Activated T-cell treated with anti-CD3 and anti-CD28 coated beads, Interleukin-2, amount 50 U/mL, for 4 hours (primary cell): ENCODE measurements at places on chromosomes 4 and X.

- DNase-seq = no peak
These were observed 154.4 kb upstream of the NOCT start for GRCh38 chr4:138861135-138861534.

GRCh38 chr4:169250796-169251195 lies 20.0 kb downstream of the SH3RF1 start:
- no peak for DNase-seq

DNA sequence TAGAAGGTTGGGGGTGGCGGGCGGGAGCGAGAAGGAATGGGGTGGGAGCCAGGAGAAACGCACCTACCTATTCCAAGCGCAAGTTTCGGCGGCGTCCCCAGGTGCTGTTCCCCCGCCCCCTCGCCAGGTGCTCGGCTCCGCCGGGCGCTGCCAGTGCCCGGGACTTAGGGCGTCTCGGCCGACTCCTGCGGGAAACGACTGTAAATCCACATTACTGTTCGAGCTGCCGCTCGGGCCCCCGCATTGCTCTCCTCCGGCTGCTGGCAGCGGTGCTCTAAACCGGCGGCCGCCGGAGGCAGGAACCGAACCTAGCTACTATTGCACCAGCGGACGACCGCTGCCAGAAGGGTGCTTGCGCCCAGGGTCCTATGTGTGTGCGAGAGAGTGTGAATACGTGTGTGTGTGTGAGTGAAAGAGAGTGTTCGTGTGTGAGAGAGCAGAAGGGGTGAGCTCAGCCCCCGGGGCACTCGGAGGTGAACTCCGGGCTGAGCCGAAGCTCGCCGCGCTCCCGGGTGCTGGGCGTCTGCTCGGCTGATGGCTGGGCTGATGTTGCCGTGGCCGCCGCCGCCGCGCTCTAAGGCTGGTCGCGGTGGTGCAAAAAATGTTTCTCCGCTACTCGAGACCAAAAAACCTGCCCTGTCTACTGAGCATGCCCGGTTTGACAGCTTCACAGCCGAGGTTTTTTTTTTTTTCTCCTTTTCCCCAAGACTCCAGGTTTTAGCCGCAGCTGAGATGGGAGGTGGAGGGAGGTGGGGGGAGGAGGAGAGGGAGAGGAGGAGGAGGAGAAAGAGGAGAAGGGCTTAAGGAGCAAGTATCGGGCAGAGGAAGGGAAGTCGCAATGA lies 115.7 kb upstream of the TEX13C start:
- no peak for DNase-seq

DNA sequence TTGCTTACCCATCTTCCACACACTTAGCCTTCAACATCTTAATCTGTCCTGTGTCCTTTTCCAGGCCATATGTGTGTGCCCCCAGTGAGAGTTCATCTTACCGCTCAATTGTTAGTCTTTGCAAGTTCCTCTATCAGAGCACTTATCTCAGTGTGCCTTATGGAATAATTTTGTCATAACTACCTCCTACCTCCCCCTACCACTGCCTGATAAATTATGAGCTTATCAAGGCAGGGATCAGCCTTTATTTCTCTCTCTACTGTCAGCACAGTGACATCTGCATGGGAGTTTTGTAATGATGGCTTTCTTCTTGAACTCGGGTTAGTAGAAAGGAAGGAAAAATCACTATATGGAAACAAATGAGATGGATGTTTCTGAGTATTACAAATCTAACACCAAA lies 53.2 kb downstream of the MTM1 start:
- no peak for DNase-seq

DNA sequence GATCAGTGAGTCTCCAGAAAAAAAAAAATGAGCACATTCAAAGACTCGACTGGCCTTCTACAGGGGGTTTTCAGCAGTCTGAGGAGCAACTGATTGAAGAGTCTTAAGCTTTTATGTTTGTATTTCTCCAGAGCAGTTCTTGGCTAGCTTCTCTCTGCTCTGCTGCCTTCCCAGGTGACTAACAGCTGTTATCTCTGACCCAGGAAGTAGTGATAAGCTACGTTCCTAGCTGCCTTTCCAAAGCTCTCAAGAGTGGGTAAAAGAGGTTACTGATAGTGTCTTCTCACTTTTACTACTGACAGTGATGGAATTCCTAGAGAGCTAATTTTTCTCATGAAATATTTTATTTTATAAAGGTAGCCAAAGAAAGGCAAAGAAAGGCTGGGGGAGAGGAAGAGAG lies 66.6 kb downstream of the ENOX2 start:
- no peak for DNase-seq

DNA sequence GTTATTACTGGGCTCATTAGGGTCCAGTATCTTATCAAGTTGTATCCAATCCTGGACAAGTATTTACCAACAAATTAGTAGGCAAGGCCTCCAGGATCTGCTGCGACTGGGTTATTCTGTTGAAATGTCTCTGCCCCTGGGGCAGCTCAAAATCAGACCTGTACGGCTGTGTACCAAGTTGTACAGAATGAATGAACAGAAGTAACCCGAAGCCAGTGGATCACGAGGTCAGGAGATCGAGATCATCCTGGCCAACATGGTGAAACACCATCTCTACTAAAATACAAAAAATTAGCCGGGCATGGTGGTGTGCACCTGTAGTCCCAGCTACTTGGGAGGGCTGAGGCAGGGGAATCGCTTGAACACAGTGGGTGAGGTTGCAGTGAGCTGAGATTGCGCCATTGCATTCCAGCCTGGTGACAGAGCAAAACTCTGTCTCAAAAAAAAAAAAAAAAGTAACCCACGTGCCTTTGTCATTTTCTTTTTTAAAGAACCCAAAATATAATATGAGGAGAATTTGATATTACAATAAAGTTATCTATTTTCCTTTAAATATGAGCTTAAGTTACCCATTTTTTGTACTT lies 127.3 kb downstream of the CBR4 start:
- DNase-seq = no peak

- no peak for DNase-seq
These were observed 12.5 kb upstream of the DCLK2 start for GRCh38 chr4:150065740-150066139.

- no peak for DNase-seq
These were observed 2.4 kb downstream of the ZNF275 start for GRCh38 chrX:153336121-153336894.
